ENCODE measurements at places on chromosomes 6 and 20.
A peak's percentile ranks its signal among the peaks of the same experiment; 100 is the strongest.

DNA sequence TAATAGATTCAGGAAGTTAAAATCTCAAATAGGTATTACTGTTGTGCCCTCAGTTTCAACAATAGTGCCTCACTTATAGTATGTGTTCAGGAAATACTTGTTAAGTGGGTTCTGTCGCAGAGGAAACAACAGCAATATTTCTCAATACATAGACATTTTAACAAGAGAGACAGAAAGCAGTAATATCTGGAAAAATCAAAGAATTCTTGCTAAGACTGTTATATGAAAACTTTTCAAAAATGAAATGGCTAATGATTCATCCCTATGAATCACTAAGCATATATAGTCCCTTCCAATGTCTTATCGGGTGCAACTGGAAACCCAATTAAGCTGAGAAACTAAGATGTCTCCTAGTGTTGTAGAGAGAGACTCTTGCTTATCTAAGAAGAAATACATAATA, 668.9 kb downstream of the TFAP2A start:
- no peak for DNase-seq

DNA sequence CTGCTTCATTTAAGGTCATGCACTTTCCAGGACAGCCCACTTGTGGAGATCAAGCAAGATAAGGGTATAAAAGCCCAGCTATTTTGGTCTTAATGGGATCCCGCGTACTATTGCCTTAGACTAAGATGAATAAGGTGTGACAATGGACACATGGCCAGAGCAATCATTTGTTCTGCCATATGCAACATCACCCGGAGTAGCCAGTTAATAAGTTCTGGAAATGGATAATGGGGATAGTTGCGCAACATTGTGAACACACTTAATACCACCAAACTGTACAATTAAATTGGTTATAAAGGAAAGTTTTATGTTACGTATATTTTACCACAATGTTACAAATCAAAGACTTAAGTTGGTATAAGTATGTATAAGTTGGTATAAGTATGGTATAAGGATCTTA, 674.5 kb downstream of the HDGFL1 start:
- no peak for DNase-seq

DNA sequence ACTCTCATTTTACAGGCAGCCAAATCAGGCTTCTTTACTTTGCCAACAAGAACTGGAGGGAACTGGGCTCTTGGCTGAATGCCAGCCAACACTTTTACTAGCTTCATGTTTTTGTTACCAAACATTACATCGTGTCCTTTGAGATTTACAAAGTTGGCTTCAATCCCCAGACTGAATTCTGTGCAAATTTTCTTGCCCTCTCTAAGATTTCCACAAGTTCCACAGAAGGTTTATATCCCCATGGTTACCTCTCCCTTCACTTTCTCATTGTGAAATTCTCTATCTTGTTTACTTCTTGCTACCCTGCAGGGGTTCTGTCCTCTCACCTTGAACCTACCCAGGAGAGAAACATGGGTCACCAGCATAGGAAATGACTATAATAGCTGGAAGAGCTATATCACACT, 37.6 kb upstream of the PLCB1 start:
- DNase-seq = no peak

GRCh38 chr6:114342826-114343781, at the start of gene HS3ST5:
Gene HS3ST5 (minus strand): TSS chr6:114343023. CDS start chr6:114062845, 280,178 bp downstream.
- DNase-seq = peak; percentile 8

GRCh38 chr6:106807947-106808611, 166.4 kb downstream of the CD24 start:
- no peak for DNase-seq

- DNase-seq = no peak
These were observed 20.6 kb downstream of the RMND1 start for GRCh38 chr6:151431337-151431736.

- no peak for DNase-seq
These were observed 36.1 kb downstream of the NUS1 start for GRCh38 chr6:117711369-117711768.

DNA sequence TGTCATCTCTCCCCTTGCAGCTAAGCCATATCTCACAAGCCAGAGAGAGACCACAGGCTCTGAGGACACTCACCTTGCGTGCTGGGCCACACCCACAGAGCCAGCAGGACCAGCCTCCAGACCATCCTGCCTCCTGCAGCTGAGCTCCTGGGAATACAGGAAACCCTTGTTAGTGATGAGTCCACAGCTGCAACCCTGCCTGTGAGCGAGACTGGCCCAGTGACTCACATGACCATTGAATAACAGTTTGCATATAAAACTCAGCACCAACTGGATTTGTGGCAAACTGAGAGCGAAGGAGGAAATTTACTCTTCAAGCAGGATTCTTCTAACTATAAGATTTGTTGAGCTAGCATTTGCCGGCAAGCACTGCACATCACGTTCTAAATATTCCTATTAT, 3.0 kb downstream of the THBS2 start:
- no peak for DNase-seq

DNA sequence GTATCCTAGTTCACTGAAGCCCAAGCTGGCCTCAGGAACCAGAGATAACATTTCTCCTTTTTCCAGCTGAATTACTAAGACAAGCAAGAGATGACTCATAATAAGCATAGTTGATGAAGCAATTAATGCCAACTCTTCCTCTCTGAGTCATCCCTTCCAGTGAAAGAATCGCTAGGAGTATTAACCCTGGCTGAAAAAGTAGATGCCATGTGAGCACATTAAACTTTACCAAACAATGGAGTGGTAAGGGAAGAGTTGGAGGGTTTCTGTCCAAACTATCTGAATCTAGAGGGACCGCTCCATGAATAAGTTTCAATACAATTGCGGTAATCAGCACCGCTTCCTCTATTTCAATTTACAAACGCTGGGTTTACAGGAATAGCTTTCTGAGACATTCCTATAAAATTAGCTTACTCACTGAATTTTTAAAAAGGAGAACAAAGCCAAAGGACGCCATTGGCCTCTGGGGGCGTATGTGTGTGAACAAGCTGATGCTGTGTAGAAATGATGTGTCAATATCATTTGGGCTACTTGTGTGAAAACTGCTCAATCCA, 48.3 kb downstream of the ATXN1 start:
- no peak for DNase-seq

- DNase-seq = no peak
These were observed 79.1 kb downstream of the SNAP25 start for GRCh38 chr20:10297684-10298240.

DNA sequence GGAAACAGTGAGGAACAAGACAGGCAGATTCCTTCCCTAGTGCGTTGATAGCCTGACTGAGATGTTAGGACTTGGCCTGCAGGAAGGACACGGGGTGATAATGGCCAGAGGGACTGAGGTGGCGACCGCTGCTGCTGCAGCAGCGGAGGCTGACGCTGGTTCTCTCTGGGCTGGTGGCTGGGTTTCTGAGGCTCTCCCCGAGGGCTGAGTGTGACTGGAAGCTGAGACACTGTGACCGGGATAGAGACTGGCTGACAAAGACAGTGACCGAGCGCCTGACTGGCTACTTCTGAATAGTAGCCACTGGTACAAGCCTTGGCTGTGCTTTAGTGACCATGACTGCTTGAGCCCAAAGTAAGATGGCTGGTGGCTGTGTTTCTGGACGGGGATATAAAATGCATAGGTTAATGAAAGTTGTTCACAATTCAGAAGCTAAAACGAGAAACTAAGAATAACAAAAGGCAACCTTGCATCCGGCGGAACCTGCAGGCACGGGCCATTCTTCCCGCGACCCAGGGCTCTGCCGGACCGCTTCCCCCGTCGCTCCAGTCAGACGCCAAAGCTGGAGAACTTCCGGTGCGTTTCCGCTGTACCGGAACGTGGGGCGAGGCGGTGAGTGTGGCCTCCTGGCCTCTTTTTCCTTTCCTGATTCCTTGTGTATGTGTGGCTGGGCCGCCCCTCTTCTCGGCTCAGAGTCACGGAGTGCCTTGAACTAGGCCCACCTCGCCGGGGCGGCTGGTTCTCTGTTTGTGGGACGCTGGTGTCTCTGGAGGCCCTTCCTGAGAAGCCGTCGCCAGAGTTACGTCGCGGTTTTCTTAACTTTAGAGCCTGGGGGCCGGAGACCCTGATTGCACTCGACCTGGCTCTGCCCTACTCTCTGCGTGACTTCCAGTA, at the start of gene AAR2:
Gene AAR2 (plus strand): TSS at position 587 of the 894 bp plus-strand sequence. CDS start 3,391 bp downstream, outside the sequence.
- DNase-seq = peak; percentile 83

- DNase-seq = no peak
These were observed 125.0 kb upstream of the RPS6KA2 start for GRCh38 chr6:166752097-166752496.

GRCh38 chr20:53439616-53440015, 154.0 kb downstream of the ZNF217 start:
- no peak for DNase-seq
